Anterior cingulate cortex (tissue), 58 donors: ENCODE measurements at places on chromosomes 7 and 10.

DNA sequence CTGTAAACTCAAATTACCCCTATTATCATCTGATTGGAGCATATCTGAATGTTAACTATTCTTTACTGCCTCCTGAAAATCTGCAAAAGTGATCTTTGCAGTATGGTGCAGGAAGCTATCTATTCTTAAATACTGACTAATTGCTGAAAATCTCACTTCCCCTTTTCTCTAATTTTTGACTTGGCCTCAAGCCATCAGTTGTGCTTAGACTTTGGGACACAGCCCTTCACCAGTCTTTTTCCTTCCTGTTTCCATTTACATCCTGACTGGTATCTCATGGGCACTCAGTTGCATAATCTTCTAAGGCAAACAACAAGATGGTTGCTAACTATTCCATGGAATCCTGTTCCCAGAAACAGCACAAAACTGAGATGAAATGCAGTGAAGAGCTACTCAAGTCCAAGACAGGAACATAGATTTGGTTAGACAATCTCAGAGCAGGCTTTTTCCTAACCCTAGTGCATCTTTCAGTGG is 228.5 kb downstream of the SORCS1 start:
- DNase-seq, result no peak

DNA sequence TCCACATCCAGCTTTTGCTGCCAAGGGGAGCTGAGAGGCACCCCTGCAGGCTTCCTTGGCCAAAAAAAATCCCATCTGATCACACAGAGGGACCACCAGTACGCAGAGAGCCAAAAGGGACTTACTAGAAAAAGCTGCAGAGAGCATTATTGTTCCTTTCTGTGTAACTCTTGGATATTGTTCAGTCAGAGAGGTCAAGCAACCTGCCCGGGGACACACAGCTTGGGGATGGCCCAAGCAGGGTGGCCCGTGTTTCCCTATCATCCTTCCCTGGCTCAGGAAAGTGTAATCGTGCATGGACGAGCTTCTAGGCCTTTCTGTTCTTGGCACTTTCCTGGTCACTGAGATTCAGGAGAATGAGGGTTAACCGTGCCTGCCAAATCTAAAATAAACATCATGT is 84.1 kb upstream of the SH2B2 start:
- no peak for DNase-seq

DNA sequence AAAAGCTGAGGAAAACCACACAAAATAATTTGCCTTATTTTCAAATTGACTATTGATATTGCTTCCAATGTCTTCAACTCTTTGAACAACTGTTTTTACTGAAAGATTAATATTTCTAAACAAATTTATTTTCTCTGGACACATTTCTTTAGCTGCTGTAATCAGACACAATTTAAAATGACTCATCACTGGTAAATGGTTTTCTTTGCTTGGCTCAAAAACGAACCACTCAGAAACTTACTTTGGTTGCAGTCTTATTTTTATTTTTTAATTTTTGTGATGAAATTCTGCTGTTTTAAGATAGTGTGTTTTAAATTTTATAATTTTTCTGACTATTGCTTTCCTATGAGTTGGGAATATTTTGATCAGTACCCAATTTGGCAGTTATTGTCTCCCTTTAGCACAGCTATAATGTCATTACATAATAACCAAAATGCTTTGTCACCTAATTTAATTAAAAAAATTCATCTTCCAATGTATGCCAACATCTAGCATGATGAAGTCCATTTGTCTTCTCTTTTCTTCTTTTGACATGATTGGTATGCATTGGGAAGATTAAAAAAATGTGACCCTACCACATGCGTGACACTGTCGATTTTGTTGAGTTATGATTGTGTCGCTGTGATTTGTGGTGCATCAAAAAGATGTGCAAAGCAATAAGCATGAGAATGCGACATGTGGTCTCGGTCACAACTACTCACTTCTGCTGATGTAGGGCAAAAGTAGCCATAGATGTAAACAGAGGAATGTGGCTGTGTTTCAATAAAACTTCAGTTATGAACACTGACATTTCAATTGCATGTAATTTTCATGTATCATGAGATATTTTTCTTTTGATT is 222.3 kb downstream of the SUGCT start:
- DNase-seq, result no peak

DNA sequence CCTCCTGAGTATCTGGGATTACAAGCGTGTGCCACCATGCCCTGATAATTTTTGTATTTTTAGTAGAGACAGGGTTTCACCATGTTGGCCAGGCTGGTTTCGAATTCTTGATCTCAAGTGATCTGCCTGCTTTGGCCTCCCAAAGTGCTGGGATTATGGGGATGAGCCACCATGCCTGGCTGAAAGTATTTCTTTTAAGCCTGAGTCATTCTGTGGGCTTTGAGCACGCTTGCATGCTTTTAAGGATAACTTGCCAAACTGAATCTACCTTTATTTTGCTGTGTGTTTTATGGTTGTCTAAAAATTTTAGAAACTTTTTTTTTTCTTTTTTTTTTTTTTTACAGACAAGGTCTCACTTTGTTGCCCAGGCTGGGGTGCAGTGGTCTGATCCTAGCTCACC is 33.2 kb downstream of the CNNM2 start:
- no peak for DNase-seq
